ENCODE measurements at places on chromosomes 16 and 17.

- DNase-seq: no peak
- no peaks in the 10 kb centered on the region for H3K4me1 ChIP-seq
- no peaks in the 10 kb centered on the region for H3K27me3 ChIP-seq
- no peak overlapping the region for H3K4me3 ChIP-seq
- H3K27ac ChIP-seq: no peak overlapping the region
These were observed 14.3 kb downstream of the SNX29 start for GRCh38 chr16:11990702-11991390.

- H3K4me3 ChIP-seq: no peak overlapping the region
- H3K4me1 ChIP-seq: no peaks in the 10 kb centered on the region
- no peak overlapping the region for H3K27ac ChIP-seq
- no peaks in the 10 kb centered on the region for H3K36me3 ChIP-seq
- DNase-seq: no peak
These were observed 130.2 kb downstream of the STXBP4 start for GRCh38 chr17:55098765-55099164.

- no peak for DNase-seq
- no peak overlapping the region for H3K4me3 ChIP-seq
- H3K27me3 ChIP-seq: no peaks in the 10 kb centered on the region
- H3K36me3 ChIP-seq: no peaks in the 10 kb centered on the region
- H3K27ac ChIP-seq: no peak overlapping the region
- no peaks in the 10 kb centered on the region for H3K4me1 ChIP-seq
These were observed 160.7 kb downstream of the RGS9 start for GRCh38 chr17:65297916-65298315.

DNA sequence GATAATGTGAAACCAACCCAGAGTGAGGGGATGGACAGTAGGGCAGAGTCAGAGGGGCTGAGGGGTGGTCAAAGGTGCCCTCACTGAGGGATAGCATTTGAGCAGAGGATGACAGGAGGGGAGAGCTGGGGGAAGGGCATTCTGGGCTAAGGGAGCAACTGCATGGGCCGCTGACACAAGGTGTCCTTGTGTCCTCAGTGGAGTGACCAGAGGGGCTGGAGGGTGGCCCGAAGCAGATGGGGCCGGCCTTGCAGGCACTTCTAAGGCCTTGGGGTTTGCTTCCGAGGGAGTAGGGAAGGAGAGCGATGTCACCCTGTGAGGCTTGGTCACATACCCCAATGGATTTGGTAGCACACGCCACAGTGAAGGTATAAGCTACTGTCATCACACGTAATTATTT, 10.0 kb downstream of the NUBP1 start:
- peaks cover 9% of the 10 kb centered on the region for H3K36me3 ChIP-seq
- H3K27me3 ChIP-seq: no peaks in the 10 kb centered on the region
- H3K4me1 ChIP-seq: no peaks in the 10 kb centered on the region
- H3K27ac ChIP-seq: no peak overlapping the region
- H3K4me3 ChIP-seq: no peak overlapping the region
- no peak for DNase-seq

DNA sequence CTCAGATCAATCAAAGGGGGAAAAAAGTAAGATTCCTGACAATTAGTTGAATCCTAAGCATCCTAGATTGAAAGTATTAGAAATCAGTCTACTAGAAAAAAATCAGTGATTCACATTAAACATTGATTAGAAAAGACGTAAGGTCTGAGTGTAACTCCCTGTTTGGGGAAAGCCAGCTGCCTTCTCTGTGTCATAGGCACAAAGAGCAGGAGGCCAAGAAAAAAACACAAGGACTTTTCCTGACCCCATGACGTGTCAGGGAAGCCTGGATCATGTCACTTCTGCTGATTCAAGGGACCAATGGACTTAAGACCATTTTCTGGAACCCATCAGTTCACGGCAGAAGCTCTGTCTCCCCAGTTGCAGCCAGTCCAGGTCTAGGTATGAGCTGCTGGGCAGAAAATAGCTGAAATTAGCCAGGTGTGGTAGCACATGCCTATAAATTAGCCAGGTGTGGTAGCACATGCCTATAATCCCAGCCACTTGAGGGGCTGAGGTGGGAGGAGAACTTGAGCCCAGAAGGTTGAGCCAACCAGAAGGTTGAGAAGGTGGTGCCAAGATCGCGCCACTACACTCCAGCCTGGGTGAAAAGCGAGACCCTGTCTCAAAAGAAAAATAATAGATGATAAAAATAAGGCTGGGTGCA, 35.9 kb downstream of the RANBP10 start:
- DNase-seq: no peak
- H3K36me3 ChIP-seq: no peaks in the 10 kb centered on the region
- no peaks in the 10 kb centered on the region for H3K4me1 ChIP-seq
- no peaks in the 10 kb centered on the region for H3K27me3 ChIP-seq
- no peak overlapping the region for H3K27ac ChIP-seq

DNA sequence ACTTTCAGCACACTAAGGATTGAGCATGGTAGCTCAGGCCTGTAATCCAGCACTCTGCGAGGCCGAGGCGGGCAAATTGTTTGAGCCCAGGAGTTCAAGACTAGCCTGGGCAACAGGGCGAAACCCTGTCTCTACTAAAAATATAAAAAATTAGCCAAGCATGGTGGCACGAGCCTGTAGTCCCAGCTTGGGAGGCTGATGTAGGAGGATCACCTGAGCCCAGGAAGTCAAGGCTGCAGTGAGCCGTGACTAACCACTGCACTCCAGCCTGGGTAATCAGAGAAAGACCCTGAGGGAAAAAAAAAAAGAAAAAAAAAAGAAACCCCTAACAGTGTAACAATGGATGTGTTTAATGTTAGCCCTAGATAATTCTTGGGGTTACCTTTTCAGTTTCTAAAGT, 24.0 kb downstream of the PARN start:
- H3K4me3 ChIP-seq: no peak overlapping the region
- no peaks in the 10 kb centered on the region for H3K4me1 ChIP-seq
- DNase-seq: no peak
- no peak overlapping the region for H3K27ac ChIP-seq

DNA sequence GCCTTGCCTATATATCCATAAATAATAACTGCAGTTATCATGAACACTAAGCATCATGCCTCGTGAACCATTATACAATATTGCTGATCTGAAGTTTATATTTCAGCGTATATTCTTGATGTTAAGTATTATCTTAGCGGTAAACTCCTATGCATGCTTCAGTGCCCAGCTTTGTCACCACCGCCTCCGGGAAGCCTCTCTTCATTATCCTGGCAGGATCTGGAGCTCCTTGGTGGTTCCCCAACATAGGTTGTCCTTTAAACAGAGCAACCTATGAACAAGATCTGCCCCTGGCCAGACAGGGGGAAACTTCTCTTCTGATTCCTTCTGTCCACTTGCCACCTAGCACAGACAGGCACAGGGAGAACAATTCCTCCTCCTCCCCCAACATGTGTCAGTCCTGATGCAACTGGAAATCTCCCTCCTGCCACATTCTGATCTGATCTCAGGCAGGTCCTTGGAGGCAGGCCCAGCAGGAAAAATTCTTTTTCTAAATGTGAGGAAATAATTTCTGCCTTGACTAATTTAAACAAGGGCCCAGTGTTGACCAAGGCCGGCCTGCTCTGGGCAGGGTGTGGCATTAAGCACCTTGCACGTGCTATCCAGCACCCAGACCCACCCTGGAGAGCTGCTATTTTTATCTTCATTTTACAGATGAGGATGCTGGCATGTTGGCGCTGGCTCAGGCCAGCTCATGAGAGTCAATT, 22.4 kb downstream of the SPNS2 start:
- peak; percentile 33 for DNase-seq
- peak overlapping the region; percentile 49 for H3K27ac ChIP-seq
- no peaks in the 10 kb centered on the region for H3K27me3 ChIP-seq
- no peaks in the 10 kb centered on the region for H3K36me3 ChIP-seq
- H3K4me3 ChIP-seq: no peak overlapping the region

- H3K4me3 ChIP-seq: no peak overlapping the region
- no peaks in the 10 kb centered on the region for H3K36me3 ChIP-seq
- DNase-seq: peak; percentile 16
These were observed 7.7 kb upstream of the NPIPB2 start for GRCh38 chr16:11949527-11949926.

- no peaks in the 10 kb centered on the region for H3K36me3 ChIP-seq
- H3K27me3 ChIP-seq: no peaks in the 10 kb centered on the region
- peaks cover 12% of the 10 kb centered on the region for H3K4me1 ChIP-seq
- H3K27ac ChIP-seq: no peak overlapping the region
These were observed 33.0 kb upstream of the TMC5 start for GRCh38 chr16:19384656-19385055.

- no peak overlapping the region for H3K4me3 ChIP-seq
- no peak overlapping the region for H3K27ac ChIP-seq
- no peak for DNase-seq
- H3K4me1 ChIP-seq: no peaks in the 10 kb centered on the region
- no peaks in the 10 kb centered on the region for H3K27me3 ChIP-seq
These were observed 76.9 kb upstream of the PSMD7 start for GRCh38 chr16:74219706-74220105.

- no peaks in the 10 kb centered on the region for H3K4me1 ChIP-seq
- H3K27me3 ChIP-seq: no peaks in the 10 kb centered on the region
- peak overlapping the region; percentile 93 for H3K27ac ChIP-seq
- no peaks in the 10 kb centered on the region for H3K36me3 ChIP-seq
- no peak for DNase-seq
These were observed 19.3 kb downstream of the CD2BP2 start for GRCh38 chr16:30335598-30336474.

DNA sequence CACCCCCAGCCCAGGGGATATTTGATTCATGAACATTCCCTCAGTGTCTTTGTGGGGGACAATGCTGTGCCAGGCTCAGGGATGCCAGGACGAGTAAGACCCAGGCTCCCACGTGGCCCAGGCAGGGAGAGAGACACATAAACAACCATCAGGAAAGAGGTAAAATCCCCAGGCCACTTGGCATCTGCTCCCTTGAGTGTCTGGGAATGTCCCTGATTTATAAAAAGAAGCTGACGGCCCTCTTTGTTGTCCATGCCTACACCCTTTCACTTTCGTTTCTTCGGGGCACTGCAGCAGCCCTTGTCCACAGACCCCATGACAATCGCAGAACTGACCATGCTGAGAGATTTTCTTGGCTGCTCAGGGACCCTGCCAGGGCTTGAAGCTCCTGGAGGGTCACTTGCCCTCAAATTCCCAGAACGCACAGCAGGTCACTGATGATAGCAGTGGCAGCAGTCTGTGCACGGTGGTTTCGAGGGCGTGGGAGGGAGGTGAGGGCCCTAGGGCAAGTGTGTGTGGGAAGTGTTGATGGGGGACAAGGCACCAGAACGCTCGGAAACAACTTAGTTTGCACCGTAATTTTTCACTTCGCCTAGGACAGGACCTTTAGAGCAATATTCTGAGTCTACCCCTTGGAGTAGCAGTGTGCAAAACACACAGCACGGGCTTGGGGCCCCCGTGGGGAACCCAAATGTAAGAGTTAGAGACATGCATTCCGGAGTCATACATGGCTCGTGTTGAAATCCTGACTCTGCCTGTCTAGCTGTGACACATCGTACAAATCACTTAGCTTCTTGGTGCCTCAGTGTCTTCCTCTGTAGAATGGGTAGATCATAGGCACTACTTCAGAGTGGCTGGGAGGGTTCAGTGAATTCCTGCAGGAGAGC, 4.7 kb downstream of the NOD2 start:
- peak overlapping the region; percentile 33 for H3K27ac ChIP-seq
- H3K27me3 ChIP-seq: no peaks in the 10 kb centered on the region
- peak overlapping the region; percentile 18 for H3K4me3 ChIP-seq
- no peaks in the 10 kb centered on the region for H3K4me1 ChIP-seq

DNA sequence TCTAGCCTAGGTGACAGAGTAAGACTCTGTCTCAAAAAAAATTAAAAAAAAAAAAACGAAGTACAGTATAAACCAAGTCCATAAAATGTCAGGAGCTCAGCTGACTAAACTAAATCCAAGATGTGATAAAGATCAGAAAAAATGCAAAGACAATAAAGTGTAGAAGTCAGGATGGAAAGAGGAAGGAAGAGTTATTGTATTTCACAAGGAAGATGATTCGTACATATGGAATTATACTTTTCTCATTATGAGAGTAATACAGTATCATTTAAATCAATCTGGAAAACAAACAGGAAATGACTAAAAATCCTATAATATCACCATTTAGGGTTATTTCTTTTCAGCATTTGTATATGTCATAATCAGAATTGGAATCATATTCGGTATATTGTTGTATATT, 11.4 kb upstream of the APOH start:
- H3K36me3 ChIP-seq: no peaks in the 10 kb centered on the region
- no peaks in the 10 kb centered on the region for H3K27me3 ChIP-seq
- H3K4me1 ChIP-seq: no peaks in the 10 kb centered on the region
- no peak for DNase-seq

Data from prostate gland (tissue), 2 donors.